SHP77 treated with DMSO at 0.1 percent for 48 hours (cell line): ENCODE measurements at places on chromosomes 16 and 17.

- DNase-seq, result no peak
These were observed 171.1 kb upstream of the IRX6 start for GRCh38 chr16:55152875-55153390.

DNA sequence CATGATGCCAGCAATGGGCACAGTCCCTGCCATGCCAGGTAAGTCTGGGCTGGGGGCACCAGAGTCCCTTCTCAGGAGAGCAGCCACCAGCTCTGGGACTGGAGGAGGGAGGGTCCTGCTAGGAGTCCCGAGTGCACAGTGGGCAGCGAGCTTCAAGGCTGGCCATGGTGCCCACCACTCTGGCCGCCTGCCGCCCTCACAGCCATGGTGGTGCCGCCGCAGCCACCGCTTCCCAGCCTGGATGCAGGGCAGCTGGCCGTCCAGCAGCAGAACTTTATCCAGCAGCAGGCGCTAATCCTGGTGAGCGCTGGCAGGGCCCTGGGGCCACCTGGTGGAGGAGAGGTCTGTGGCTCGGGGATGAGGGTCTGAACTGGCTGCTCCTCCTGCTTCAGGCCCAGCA is 17.9 kb upstream of the SMIM5 start:
- DNase-seq, result no peak

GRCh38 chr17:31216031-31216751 is 80.8 kb downstream of the OMG start:
- DNase-seq, result no peak

DNA sequence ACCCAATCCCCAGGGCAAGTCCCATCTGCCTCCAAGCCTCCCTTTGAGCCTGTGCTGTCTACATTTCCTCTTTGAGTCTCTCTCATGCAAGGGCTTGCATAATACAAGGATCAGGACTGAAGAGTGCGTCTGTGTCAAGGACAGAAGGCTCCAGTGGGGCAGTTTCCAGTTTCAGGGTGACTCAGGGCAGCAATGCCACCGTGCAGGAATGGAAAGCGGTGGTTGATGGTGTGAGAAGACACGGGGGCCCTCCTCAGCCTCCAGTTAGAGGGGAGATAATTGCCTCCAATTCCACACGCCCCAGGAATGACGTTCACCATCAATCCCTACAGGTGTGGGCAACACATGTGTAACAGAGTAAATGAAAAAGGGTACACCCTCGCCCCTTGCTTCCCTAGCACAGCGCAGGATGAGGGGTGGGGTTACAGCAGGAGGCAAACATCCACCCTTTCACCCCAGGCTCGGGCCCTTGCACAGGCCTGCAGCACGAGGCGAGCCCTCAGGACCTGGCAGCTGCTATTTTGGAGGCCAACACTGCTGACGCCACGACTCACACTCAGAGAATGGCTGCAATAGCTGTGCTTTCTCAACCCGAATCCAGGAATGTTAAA is 24.8 kb upstream of the SLC25A19 start:
- DNase-seq, result no peak

GRCh38 chr17:46024590-46024989 is 25.5 kb downstream of the STH start:
- DNase-seq, result no peak

GRCh38 chr17:15287538-15288267 is 22.6 kb upstream of the PMP22 start:
- DNase-seq, result no peak

GRCh38 chr16:68642436-68643101 is 2.5 kb upstream of the CDH3 start:
- peak; percentile 8 for DNase-seq

DNA sequence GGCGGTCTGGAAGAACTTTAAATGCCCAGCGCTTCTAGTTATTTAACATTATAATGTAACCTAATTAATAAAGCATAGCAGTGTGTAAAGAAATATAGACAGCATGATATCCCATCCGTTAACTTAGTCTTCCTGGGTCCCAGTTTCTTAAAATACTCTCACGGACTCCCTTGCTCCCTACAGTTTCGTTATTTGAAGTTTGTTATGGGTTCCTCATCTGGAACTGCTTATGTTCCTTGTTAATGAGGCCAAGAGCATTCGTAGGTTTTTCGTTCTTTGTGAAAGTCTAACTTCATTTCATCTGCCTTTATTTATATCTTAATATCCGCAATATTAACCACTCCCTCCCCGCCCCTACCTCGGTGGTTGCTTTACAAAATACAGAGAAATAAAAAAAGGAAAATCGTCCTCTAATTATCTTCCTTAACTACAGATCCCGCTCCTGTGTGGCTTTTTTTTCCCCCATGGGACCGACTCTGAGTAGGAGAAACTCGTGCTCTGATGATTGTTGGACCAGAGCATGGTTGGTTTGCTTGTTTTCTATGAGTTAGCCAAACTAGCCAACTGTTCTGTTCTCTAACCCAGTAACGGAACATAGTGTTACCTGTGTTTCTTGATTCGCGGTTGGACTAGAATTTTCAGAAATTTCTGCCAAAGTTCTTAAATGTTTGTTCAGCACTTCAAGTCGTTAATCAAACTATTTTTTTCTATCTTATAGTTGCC is 863 bp downstream of the ADPRM start:
- peak; percentile 5 for DNase-seq

GRCh38 chr16:78116946-78117345 is 17.5 kb downstream of the WWOX start:
- no peak for DNase-seq

GRCh38 chr17:46106966-46107644 is 86.1 kb downstream of the KANSL1 start:
- no peak for DNase-seq

DNA sequence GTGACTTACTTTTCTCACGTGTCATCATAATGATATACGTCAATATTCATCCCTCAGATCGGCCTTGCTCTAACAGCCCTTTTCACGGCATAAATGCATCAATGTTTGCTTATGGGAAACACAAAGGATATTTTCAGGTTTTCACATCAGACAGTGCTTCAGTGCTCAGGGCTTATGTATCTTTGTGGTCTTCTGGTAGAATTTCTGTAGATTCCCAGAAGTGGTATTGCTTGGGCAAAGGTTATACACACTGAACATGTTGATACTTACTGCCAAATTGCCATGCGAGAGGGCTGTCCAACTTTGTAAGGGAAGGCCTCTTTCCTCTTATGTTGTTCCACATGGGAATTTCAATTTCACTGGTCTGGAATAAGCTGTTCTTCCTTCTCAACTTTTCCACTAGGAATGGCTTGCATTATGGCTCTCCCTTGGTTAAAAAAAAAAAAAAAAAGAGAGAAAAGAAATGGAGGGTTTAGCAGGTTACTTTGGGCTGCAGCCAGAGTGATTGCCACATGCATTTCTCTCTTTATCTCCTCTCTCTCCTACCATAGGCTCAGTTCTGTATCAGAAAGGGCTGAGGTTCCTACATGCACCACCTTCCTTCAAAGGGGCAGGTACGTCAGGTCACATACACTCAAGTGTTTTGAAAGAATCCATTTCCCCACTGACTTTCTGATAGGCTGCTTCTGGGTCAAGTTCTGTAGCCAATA is 19.3 kb downstream of the DHODH start:
- no peak for DNase-seq

GRCh38 chr17:56257075-56257474 is 103.8 kb downstream of the ANKFN1 start:
- DNase-seq, result no peak

GRCh38 chr16:89431158-89431584 is 59.2 kb downstream of the ANKRD11 start:
- DNase-seq, result peak; percentile 29

DNA sequence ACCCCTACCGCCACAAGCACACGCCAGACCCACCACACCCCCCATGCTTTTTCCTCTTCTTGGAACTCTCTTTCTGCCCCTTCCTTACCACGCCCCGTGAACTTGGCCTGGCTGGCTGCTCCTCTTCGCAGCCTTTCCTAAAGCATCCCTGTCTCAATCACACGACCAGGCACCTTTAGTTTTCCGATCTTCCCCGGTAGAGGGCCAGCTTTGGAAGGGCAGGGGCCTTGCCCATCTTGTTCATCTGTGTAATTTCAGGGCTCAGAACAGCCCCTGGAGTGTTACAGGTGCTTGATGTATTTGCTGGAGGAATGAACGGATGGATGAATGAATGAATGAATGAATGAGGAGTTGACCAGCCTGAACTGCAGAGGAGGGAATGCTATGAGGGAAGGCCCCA is 3.7 kb downstream of the SPPL2C start:
- DNase-seq, result peak; percentile 32

DNA sequence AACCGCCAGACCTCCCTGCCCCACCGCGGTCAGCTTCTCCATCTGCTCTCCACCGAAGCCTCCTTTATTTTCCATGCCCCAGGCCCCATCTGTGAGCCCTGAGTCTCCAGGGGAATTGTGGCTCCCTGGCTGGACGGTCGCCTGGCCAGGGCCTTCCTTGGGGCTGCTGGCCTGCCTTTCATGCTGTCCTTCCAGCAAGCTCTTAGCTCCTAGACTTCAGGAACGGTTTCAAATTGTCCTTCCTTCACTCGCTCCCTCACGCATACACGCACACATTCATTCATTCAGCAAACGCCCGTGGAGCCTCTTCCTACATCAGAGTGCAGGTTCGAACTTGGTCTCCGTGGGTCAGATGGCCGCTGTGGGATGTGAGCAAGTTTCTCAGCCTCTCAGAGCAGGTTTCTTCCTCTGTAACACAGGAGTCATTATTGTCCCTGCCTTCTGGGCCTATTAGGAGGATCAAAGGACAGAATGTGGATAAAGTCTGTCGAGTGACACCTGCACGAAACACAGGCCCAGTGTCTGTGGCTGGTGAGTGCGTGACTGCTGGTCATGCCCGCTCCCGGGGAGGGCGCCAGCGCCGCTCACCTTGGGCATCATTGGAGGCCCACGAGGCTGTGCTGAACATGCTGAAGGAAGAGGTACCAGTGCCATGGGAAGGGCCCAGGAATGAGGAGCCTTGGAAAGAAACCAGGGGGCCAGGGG is 18.7 kb upstream of the GSE1 start:
- no peak for DNase-seq

DNA sequence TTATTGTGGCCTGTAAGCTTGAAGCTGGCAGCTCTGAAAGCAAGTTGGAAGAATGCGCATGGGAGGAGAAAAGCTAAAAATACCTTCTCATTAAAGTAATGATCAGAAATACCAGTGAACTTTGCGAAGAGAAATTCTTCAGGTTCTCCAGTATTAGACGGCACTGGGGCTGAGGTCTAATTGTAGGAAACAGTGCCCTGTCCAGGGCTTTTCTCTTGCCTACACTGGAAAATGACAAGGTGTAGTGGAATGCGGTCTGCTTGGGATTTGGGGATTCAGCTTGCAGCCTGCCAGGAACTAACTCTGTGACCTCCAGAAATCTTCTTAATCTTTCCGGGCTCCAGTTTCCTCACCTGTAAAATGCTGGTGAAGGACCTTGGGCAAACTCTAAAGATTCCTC is 53.3 kb upstream of the KCNJ16 start:
- no peak for DNase-seq

DNA sequence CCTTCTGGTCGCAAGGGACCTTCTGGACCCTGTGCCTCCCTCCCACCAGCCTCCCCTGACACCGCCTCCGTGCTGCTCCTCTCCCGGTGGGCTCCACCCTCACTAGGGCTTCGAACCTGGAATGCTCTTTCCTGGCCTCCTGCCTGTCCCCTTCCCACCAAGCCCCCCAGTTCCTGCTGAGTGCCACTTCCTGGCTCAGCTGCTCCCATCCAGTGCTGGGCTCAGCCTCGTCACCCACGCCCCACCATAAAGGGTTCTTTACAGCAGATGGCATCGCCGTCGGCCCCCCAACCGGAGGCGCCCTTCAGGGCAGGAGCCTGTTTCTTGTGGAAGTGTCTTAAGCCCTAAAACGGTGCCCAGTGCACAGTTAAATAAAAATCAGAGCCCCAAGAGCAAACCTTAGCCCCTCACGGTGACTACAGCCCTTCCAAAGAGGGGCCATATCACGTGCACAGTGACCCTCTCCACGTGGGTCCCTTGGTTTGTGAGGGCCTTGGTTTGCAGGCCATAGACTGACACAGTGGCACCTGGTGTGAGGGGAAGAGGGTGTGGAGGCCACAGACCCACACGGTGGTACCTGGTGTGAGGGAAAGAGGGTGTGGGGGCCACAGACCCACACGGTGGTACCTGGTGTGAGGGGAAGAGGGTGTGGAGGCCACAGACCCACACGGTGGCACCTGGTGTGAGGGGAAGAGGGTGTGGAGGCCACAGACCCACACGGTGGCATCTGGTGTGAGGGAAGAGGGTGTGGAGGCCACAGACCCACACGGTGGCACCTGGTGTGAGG is 111.4 kb downstream of the METRNL start:
- no peak for DNase-seq

DNA sequence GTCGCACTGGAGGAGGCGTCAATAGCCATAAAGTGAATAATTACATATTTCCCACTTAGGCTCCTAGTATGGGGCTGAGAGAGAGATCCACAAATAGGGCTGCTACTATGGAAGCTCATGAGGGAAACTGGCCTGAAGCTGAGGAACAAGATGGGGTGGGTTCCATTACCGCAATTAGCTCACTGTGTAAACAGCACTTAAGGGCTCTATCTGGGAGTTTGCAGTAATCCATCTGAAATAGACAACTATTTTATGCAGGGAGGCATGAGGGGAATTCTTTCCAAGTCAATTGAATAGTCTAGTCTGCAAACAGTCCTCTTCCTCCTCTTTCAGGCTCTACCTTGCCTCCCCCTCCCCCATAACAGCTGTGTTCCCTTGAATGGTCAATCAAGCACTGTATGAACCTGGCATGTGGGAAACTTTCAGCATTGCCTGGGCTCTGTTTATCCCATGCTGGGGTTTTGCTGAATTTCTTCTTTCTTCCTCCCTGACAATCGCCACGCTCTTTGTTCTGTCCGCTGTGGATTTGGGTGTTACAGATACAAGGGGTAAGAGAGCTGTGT is 56.1 kb upstream of the MAF start:
- DNase-seq, result peak; percentile 39

GRCh38 chr17:51439395-51440229 is 179.3 kb downstream of the UTP18 start:
- no peak for DNase-seq

GRCh38 chr16:11038777-11039176 is 94.4 kb downstream of the CLEC16A start:
- DNase-seq, result no peak

DNA sequence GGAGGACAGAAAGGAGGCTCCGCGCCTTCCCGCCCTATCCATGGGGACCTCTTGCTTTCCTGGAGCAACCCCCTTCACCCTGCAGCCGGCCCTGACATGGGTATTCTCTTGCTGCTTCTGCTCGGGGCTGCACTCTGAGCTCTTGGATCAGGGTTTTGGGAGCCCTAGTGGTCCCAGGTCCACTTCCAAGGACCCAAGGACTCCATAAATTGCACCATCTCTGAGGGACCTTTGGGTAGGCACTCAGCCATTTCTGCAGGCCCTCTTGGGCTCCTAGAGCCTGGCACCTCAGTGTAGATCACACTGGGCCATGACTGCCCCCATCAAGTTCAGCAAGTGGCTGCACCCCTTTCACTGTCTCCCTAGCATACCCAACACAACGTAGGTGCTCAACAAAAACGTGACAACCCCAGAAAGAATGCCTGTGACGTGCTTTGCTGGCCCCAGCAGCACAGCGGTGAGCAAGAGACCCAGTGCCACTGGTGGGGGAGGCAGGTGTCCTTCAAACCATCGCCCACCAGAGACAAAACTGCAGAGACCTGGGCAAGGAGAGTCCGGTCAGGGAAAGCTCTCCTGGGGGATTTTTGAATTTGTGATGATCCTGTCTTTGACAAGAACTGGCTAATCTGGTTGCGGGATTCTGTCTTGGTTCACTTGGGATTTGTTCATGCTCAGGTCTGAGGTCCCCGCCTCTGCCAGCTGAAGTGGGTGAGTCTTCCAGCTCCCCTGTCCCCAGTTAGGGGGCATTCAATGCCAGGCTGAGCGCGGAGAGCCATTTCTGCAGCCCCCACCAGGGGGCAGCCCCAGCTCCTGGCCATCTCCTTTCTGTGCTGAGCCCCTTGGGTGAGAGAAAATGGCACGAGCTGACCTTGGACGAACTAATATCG is 2.5 kb upstream of the RAB11FIP4 start:
- no peak for DNase-seq
